Non-pigmented ciliary epithelial cell (primary cell): ENCODE measurements at places on chromosomes 5 and 9.
A peak's percentile ranks its signal among the peaks of the same experiment; 100 is the strongest.

GRCh38 chr5:66704790-66705425, 108.7 kb downstream of the MAST4 start:
- no peak for DNase-seq

- no peak for DNase-seq
Observed at GRCh38 chr9:15189481-15189880, 117.5 kb downstream of the TTC39B start.

- DNase-seq = no peak
Observed at GRCh38 chr9:114015607-114016006, 62.5 kb downstream of the AMBP start.

- DNase-seq = no peak
Observed at GRCh38 chr9:134377976-134378375, 51.7 kb downstream of the RXRA start.

GRCh38 chr9:79829566-79830302, 258.0 kb downstream of the TLE4 start:
- DNase-seq = no peak

GRCh38 chr9:96719921-96720320, 58.0 kb downstream of the ZNF510 start:
- DNase-seq = no peak

DNA sequence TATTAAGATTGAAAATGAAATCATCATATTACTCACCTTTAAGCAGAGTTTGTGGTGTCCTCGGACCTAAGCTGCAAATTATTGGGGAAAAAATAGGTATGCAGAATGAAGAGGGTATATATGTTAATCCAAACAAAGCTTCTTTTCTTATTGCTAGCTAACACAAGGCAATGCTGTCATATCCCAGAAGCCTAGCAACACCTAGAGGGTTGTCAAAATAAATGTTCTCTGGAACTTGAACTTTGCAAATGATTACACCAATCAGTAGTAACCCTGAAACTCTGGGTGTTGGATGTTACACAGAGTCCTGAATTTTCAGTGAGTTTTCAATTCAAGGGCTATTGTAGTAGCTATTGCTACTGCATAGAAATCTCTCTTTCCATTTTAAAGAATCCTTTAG, at the start of gene C6:
TSS of gene C6 (minus strand) at position 193 of the 400 bp plus-strand sequence. CDS start 10,302 bp downstream, outside the sequence.
- no peak for DNase-seq

- DNase-seq = no peak
Observed at GRCh38 chr5:104126980-104127379, 564.4 kb upstream of the NUDT12 start.

DNA sequence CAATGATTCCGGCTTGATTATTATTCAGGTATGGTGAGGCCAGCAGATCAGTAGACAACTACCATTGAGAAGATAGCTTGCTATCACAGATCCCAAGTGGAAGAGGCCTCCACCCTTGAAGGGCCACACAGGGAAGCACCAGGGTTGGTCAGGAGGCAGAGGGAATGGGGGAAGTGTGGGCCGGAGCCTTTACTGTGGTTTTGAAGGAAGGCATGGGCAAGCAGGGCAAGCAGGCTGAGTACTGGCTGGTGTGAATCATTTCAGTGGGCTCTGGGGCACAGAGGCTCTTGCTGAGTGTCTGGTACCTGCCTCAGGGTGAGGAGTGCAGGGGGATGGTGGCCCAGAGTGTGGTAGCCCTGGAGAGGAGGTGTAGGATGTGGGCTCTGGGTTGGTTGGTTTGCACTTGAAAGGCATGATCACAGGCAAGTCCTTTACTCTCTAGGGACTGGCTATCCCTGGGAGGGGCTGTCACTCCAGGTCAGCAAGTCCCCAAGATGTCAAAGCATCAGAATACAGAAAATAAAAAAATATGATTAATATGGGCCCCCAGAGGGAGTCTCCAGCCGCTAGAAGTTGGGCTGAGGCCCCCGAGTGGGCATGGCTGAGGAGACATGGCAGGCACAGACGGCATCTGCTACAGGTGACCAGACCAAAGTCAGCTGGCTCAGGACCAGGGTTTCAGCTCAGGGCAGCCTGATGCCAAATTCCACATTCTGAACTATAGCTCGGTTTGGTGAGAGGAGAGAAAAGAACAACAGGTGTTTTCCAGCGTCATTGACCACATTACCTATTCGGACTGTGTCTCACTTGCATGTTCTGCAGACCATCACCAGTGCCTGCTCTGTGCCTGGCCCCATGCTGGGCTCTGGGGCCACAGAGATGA, 9.7 kb upstream of the SUSD3 start:
- no peak for DNase-seq

- no peak for DNase-seq
Observed at GRCh38 chr5:171562822-171563221, 143.4 kb downstream of the FGF18 start.

DNA sequence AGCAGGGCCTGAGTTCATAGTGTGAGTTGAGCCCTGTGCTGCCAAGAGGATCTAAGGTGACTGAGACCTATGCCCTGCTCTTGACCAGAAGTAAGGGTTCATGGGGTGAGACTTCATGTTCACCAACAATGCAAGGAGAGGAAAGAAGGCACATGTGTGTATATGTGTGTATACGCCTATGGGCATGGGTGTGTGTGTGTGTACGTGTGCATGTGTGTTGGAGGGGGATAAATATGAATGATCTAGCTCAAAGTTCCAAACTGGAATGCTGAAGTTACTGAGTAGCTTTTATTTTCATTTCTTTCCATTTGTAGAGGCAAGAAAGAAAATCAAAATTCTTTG, 25.6 kb upstream of the HAND1 start:
- DNase-seq = no peak

GRCh38 chr5:15643731-15644130, 143.8 kb downstream of the FBXL7 start:
- no peak for DNase-seq

DNA sequence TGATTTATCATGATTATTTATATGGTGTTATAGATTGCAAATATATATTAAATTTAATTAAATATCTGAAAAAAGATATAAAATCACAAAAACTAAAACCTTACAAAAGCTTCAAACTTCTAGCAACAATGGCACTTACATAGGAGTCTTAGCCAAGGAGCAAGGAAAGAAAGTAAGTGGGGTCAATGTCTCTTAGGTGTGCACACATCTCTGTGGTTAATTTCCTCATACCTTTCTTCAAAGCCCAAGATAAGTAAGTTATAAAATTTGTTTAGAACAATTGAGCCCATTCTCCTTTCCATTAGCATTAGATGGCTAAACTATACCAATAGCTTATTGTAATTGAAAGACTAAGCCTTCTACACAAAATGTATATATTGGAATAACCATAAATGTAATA, 161.6 kb upstream of the PDE4D start:
- no peak for DNase-seq

- DNase-seq = no peak
Observed at GRCh38 chr5:89128906-89129625, 246.1 kb upstream of the MEF2C start.

DNA sequence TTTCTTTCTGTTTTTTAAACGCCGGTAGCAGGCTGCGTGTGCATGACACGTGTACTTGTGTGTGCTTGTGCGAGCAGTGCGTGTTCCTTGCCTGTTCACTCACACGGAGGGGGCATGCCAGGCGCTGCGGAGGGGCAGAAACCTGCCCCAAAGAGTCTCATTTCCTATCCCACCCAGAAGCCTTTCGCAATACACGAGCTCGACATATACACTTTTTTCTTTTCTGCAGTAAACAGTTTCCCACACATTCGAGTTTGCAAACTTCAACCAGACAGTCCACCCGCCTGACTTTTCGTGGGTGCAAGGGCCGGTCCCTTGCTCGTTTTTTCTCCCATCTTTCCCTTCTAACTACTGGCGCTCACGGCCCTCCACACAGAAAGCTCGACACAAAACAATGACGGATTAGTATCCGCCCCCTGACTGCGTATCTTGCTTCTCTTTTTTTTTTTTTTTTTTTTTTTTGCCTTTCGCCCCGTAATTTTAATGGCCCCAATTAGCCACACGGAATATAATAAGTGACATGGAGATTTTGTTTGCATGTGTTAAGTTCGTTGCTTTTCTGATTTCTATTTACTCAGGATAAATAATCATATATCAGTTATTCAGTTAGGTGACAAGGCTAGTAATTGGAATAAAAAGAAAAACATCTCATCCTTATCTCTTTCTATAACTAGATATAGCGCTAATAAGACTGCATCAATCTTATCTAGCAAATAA, 5.3 kb upstream of the OTP start:
- no peak for DNase-seq

DNA sequence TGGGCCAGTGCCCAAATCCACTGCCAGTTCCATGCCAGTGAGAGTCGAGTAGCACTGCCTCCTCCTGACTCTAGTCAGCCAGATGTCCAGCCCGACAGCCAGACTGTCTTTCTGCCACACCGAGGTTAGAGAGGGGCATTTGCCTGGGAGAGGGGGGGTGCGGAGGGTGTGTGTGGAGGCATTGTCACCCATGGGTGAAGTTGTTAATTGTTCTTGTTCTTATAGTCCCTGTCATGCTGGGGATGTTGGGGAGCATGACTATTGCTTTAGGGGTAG, 1.1 kb downstream of the RGP1 start:
- no peak for DNase-seq

GRCh38 chr5:56432321-56432720, 199.2 kb upstream of the ANKRD55 start:
- DNase-seq = no peak

DNA sequence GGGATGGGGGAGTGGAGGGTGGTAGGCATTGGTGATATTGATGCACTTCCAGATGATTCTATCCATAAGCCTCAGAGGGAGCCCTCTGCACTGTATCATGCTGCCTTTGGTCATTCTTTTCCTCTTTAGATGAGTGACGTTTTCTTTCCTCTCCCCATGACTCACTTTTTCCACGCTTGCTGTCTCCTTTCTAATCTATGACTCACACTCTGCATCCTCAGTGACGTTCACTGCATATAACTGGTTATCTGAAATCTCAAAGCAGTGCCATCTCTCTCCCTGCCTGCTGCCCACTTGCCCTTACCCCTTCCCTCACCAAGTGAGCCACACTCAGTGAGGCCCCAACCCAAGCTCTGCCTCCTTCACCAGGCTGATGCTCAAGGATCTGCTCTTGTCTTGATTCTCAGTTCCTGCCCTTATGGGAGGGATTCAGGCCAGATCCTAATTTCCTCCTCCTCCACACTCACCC, 31.6 kb downstream of the PTGS1 start:
- DNase-seq = peak; percentile 92

GRCh38 chr5:38719916-38720315, 125.9 kb upstream of the OSMR start:
- DNase-seq = peak; percentile 38

DNA sequence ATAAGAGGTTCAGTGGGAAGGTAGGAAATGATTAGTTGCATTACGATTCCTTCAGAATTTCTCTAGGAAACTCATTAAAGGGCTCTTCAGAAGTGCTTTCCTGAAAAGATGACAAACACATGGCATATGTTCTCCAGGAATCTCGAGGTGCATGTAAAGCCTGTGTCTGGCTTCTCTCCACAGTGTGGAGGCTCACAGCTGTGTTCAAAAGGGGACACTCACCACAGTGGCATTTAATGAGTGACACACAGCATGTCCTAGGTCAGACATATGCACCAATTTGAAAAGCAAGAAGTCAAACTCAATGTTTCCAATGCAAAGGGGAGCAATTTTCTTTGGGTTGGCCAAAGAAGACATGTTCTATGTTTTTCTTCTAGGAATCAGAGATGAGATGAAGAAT, 976.9 kb downstream of the MAT2B start:
- no peak for DNase-seq

- no peak for DNase-seq
Observed at GRCh38 chr5:107436201-107436600, 234.5 kb downstream of the EFNA5 start.

GRCh38 chr5:126335886-126336285, 87.3 kb upstream of the GRAMD2B start:
- no peak for DNase-seq

GRCh38 chr9:99820685-99821395, 845 bp upstream of the NR4A3 start:
- no peak for DNase-seq

DNA sequence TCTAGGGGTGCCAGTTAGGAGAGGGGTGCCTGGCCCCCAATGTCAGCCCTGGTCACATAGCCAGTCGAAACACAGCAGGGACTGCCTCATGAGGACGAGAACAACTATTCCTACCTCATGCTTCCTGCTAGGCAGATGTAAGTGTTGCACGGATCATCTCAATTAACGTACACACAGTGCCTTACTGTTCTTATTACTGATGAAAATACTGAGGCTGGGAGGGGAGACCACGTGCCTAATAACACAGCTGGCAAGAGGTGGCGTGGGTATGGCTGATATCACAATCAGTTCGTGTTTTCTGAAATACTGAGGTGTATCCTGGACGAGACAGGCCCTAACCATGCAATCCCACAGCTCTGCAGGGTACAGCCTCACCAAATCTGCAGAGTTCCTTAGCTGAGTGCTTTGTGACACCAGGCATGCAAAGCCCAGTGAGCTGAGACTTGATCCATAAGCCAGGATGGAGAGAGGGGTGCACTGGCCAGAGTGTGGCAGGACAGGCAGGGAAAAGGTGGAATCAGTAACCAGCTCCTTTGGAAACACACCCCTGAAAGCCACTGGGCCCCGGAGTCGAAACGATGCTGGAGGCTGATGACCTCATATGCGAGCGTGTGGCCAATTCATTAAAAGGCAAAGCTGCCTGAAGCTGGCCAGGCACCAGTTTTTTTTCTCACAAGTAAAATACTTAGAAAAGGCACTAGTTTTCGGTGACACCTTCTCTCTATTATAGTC, 63.9 kb downstream of the PRRT1B start:
- no peak for DNase-seq

GRCh38 chr9:123020796-123021195, 12.7 kb upstream of the GPR21 start:
- DNase-seq = no peak

GRCh38 chr9:109325089-109325488, 4.2 kb upstream of the EPB41L4B start:
- no peak for DNase-seq

DNA sequence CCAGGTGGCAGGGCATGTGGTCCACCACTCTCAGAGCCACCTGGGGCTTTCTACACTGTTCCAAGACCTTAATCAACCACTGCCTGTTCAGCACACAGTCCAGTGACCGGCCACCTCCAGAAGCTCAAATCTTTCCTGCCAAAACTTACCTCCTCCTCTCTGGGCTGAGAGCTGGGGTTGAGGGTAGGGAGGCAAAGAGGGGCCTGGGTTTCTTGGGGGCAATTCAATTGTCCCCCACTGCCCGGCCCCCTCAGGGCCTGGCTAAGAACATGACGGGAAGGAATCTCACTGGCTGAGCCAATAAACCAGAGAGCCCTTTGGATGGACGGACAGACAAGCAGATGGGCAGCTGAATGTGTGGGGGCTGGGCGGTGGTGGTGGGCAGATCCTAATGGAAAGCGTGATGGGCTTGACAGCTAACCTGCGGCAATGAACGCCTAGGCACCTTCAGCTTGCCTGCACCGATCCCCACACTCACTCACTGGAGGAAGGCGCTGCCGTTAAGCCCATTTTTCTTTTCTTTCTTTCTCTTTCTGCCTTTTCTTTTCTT, 5.4 kb downstream of the NR5A1 start:
- DNase-seq = no peak

DNA sequence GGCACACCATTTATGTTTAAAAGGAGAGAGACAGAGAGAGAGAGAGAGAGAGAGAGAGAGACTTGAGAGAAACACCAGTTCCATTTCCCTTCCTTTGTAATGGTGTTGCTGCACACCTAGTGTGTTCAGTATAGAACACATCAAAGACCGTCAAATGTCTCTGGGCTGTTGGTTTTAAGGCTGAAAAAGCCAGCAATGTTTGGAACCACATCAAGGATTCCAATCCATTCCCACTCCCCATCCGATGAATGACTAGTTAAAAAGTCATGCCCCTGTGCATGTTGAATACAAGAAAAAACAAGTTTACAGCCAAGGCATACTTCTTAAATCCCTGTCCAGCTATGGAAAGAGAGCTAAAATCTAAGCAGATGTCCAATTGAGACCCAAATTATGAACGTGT, 83.0 kb upstream of the IFNE start:
- no peak for DNase-seq
